ENCODE measurements at places on chromosomes 1 and 21.

DNA sequence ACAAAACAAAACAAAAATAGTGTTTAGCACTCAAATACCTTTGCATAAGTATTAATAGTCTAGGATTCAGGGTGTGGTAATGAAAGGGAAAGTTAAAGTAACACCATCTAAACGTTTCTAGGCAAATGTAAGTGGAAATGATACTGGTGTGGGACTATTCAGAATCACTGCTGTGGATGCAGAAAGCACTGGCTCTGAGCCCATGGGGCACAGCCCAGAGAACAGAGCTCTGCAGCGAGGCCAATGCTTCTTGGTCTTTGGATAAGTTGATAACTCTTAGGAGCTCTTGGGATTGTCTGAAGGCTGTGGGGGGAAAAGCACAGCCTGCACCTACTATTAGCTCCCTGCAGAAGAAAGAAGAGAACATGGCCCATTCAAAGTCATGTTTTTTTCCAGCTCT, 21.4 kb upstream of the DNM3 start:
- DNase-seq = no peak

DNA sequence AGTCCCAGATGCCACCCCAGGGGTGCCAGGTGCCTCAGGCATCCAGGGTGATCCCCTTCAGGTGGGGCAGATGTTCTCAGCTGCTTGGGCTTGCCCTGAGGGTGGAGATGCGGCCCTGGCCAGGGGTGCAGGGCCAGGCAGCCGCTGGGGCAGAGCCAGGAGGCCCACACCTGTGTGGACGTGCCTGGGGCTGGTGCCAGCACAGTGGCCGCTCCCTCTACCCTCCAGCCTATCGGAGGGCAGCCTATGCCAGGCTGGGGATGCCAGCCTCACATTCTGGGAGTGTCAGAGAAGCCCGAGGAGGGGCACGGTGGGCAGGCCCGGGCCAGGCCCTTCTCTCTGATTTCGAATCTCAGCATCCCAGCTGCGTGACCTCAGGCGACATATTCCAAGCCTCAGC, 96.5 kb upstream of the WNT4 start:
- DNase-seq = no peak

DNA sequence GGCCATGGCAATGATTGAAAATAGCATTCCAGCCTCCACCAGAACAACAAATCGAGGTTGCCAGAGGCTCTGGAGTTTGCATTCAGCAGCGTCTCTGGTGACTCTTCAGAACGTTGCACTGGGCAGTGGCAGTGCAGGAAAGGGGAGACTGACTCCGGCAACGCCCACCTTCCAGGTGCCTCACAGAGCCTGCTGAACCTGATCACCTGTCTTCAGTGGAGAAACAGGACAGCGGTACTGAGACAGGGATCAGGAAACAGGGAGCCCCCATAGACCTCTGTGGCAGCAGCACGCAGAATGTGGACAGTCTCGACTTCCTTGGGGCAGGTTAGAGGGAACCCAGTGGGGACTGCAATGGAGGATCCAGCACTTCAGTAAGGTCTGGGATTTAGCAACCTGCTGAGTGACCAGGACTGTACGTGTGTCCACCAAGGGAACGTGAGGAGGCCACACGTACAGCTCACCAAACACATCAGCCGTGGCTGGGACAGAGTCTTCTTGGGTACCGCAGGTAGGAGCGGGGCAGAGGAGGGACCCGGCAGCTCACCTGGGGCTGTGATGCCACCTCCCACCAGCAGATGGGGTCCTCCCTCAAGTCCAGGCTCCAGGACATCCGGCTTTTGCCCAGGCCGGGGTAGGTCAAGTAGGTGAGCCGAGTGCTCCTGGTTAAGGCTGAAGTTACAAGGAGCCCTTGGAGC, 128.6 kb downstream of the PRDM2 start:
- DNase-seq = no peak

DNA sequence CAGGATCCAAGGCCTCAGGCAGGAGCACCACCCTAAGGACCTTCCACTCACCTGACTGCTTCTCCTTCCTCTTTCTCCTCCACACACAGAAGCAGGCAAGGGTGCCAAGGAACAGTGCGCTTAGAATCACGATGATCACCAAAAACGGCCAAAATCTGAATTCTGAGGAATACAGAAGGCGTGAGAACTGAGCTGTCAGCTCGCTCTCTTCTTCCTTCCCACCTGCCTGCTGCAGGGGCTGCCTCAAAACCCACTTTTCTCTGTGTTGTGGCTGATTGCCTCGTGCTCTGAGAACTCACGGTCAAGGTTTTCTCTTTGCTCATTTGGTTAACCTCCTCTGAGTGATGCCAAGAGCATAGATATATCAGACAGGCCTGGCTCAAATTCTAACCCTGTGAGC, 23.8 kb downstream of the CD244 start:
- DNase-seq = no peak

- peak; percentile 87 for DNase-seq
These were observed 32.6 kb downstream of the UTP25 start for GRCh38 chr1:209860293-209860881.

DNA sequence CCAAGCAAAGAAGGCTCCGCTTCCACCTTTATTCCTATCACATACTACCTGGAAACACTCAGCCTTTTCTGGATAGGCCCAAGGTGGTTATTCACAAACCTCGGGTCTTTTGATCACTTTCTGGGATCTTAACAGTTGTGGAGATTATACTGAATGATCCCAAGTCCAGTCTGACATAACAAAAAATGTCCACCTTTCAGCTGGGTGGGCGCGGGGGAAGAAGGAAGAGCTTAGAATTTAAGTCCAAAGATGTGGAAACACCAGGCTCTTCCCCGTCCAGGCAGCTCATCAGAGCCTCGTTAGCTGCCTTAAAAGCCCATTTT, 338 bp upstream of the C1orf53 start:
- no peak for DNase-seq

DNA sequence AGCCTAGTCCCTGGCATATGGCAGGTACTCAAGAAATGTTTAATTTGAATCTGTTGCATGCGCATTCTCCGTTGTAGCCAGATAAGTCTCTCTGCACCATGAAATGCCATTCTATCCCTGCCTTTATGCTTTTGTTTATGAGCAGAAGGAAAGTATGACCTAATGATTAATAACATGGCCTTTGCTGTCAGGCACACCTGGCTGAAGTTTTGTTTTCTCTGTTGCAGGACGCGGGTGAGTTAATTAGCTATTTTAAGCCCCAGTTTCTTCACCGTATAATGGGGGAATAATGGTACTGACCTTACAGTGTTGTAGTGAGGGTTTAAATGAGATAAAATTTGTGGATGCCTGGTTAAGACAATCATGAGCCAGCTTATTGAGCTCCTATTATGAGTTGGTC, 87.7 kb downstream of the ST6GALNAC3 start:
- DNase-seq = no peak

GRCh38 chr21:32413697-32414578, 1.4 kb downstream of the EVA1C start:
- DNase-seq = peak; percentile 57

DNA sequence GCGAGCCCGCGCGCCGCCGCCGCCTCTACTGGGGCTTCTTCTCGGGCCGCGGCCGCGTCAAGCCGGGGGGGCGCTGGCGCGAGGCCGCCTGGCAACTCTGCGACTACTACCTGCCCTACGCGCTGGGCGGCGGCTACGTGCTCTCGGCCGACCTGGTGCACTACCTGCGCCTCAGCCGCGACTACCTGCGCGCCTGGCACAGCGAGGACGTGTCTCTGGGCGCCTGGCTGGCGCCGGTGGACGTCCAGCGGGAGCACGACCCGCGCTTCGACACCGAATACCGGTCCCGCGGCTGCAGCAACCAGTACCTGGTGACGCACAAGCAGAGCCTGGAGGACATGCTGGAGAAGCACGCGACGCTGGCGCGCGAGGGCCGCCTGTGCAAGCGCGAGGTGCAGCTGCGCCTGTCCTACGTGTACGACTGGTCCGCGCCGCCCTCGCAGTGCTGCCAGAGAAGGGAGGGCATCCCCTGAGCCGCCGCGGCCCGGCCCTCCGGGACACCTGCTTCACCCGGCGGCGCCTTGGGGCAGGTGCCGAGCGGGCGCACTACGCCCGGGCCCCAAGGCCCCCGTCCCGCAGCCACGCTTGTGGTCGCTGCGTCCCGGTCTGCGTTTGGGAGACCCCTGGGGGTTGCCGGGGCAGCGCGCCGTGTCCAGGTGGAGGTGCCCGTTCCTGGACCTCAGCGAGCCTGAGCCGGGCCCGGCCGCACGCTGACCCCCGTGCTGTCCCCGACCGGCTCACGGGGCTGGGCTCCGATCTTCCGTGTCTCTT, 944 bp downstream of the B3GALT6 start:
- DNase-seq = no peak

DNA sequence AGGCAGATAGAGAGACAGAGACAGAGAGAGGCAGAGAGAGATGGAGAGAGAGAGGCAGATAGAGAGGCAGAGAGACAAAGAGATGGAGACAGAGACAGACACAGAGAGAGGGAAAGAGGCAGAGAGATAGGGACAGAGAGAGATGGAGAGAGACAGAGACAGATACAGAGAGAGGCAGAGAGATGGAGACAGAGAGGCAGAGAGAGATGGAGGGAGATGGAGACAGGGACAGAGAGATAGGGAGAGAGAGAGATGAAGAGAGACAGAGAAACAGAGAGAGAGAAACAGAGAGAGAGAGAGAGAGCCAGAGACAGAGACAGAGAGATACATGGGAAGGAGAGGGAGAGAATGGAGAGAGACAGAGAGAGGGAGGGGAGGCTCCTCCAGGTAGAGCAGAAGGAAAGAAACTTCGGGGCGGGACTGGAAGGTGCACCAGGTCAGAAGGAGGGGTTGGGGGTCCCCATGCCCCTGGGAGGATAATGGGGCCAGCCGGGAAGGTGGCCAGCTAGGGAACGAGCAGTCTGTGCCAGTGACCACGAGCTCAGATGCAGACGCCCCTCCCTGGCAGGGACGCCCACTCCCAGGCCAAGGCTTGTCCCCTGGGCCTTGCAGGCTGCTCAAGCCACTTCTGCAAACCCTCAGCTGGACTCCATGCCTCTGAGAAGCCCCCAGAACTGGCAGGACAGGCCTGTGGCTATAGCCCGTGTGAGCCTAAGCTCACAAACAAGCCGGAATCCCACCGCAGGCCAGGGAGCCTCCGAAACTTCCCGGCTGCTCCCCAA, 3.3 kb downstream of the FNDC10 start:
- DNase-seq = no peak

DNA sequence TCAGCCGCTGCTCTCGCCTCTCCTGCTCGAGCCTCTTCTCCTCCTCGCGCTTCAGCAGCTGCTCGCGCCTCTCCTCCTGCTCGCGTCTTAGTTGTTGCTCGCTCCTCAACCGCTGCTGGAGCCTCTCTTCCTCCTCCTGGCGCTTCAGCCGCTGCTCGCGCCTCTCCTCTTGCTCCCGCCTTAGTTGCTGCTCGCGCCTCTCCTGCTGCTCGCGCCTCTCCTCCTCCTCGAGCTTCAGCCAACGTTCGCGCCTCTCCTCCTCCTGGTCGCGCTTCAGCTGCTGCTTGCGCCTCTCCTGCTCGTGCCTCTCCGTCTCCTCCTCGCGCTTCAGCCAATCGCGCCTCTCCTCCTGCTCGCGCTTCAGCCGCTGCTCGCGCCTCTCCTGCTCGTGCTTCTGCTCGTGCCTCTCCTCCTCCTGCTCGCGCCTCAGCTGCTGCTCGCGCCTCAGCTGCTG, 3.7 kb downstream of the TCHH start:
- DNase-seq = peak; percentile 64

GRCh38 chr1:64900916-64901315, 65.4 kb downstream of the JAK1 start:
- no peak for DNase-seq

DNA sequence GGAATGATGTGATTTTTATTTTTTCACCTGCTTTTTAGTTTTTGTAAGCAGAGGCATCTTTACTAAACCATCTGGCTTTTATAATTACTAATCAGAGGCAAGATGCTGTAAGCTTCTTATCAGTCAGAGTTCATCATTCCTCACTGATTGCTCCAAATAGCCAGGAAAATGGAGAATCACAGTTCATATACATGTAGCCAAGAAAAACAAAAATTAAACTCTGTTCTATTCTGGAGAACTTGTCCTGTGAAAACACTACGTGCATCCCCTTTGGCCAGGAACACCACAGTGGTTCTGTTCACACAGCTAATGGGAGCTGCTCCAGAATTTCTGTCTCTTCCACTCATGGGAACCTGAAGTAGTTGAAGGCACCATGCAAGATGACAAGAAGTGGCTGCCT, 725.5 kb upstream of the CHRM3 start:
- peak; percentile 46 for DNase-seq

DNA sequence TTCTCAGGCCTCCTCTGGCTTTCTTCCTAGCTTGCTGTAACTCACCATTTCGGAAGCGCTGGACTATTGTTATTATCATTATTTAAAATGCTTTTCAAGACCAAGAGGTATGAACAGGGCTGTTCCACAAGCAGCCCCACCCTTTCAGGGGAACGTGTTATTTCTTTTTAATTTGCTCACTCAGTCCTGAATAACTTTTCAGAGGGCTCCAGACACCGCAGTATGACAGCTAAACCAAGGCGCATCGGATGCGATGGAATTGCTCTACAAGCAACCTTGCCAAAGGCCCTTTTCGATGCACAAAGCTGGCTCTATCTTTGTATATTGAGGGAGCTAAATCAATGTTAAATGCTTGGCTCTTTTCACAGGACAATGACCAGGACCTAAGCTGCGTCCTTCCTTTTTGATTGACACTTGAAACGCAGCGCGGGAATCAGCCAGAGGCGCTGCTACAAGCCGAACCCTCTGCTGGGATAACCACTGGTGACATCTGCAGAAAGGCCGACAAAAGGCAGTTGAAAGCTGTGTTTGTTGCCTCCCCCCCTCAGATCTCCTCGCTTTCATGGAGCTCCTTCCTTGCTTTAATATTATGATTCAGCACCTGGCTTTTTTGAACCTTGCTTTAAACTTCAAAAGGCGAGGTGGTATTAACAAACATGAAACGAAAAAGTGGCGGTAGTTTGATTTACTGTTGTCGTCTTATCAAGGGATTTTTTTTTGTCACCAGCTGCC, 204.7 kb upstream of the PROX1 start:
- DNase-seq = no peak

DNA sequence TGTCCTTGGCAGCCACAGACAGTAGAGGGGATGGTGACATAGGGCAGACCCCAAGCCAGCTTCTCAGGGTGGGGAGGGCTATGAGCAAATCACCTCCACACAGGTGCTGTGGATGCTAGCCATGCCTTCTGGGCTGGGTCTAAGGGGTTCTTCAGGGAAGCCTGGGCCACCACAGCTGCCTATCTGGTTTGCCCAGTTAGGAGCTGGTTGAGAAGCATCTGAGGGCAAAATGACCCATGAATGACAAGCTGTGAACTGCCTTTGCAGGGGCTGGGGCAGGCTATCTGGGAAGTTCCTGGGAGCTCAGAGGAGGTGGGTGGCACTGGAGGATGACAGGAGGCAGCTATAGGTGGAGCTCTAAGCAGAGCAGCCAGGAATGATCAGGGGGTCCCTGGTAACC, 10.1 kb upstream of the ARHGEF10L start:
- no peak for DNase-seq

Data from iris pigment epithelial cell (primary cell).